Inflammatory macrophage treated with lipopolysaccharide for 4 hours (primary cell): ENCODE measurements at places on chromosomes 3 and 15.
A peak's percentile ranks its signal among the peaks of the same experiment; 100 is the strongest.

GRCh38 chr3:150242220-150242936 lies 165.7 kb upstream of the TSC22D2 start:
- no peak for DNase-seq

DNA sequence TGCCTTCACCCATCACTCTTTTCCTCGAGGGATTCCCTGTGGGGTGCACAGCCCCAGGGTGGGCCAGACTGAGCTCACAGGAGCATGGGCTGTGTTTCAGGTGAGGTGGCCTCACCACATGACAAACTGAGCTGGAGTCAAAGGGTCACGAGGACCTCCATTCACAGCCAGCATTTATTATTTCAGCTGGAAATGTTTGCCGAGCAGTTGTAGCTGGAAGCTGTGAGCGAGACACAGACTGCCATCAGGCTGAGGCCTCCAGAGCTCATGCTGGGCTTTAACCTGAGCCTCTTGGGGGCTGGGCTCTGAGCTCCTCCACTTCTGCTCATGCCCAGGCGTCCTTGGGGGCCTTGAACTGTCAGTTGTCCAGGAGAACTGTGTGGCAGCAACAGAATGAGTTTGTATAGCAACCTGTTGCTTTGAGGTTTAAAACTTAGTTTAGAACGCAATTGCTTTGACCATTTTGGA lies 57.5 kb downstream of the FLNB start:
- no peak for DNase-seq

- DNase-seq: no peak
Observed at GRCh38 chr15:57505056-57505715, 86.5 kb upstream of the MYZAP start.

DNA sequence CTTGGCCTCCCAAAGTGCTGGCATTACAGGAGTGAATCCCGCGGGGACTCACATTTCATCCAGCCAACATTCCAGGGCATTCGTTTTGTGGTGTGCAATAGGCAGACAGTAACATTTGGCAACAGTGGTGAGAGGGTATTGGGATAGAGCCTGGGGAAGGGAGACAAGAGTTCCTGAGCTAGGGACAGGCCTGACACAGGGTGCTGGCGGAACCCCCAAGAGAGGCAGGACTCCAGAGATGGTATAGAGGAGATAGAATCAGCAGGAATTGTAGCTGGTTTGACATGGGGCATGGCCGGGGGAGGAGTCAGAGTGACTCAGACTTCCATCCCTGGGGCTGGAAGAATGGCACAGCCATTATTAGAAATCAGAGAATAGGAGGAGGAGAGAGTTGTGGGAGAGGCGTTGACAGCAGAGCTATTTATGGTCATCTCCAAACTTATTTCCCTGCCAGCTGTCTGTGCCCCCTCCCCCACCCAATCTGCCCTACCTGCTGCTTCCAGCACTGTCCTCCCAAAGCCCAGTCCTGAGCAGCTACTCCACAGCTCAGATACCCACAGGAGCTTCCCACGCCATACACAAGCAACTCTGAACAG lies 4.4 kb upstream of the IDH2 start:
- DNase-seq: peak; percentile 10

GRCh38 chr15:41020311-41020710 lies 67.0 kb downstream of the CHAC1 start:
- no peak for DNase-seq

DNA sequence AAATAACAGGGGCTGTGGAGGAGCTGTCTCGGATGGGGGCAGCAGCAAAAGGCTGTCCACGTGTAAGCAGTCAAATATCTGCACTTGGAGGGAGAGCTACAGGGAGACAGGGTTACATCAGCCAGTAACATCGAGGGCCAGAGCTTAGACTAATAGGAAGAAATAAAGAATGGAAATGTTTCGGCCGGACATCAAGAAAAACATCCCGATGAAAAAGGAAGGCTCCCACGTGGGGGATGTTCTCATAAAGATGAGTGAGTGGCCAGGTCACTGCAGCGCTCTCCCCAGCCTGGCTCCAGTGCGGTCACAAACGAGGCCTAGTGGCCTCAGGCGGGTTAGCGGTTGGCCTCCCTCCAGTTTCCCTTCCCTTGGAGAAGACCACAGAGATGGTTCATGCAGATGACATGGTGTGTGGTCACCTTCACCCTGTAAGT lies 56.1 kb upstream of the WNT5A start:
- DNase-seq: no peak

GRCh38 chr3:184145751-184146270 lies 9.4 kb upstream of the DVL3 start:
- no peak for DNase-seq

GRCh38 chr3:60948488-60948887 lies 302.8 kb downstream of the FHIT start:
- no peak for DNase-seq

DNA sequence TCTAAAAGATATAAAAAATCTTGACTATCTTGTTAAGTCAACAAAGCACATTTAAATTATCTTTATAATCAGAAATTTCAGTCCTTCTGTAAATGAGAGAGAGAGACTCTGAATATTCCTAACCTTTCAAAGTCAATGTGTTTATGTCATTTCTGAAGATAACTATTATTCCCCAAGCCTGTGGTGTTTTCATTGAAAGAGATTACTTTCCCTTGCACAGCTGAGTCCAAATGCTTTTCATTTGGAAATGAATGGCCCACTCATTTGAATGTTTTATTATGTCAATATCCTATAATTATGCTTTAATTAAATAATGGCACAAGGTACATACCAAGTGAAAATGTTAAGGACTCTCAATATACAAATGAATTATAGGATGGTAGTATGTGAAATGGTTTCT lies 680.0 kb upstream of the DPPA4 start:
- DNase-seq: no peak

DNA sequence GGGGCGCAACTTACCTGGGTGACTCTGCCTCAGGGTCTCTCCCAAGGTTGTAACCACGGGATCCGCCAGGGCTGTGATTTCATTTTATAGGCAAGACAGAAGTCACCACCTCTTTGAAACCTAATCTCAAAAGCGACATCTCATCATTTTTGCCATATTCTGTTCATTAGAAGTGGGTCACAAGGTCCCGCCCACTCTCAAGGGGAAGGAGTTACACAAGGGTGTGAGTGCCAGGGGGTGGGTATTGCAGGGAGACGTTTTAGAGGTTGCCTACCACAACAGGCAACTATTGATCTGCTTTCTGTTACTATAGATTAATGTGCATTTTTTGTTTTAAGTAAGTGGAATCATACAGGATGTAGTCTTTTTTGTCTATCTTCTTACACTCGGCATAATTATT lies 56.6 kb upstream of the ADPGK start:
- peak; percentile 19 for DNase-seq

GRCh38 chr3:152151216-152151876 lies 117.4 kb upstream of the MBNL1 start:
- DNase-seq: no peak

- DNase-seq: no peak
Observed at GRCh38 chr3:127016043-127016343, 33.1 kb downstream of the PLXNA1 start.

- DNase-seq: peak; percentile 55
Observed at GRCh38 chr3:187746059-187746441, 782 bp upstream of the BCL6 start.

GRCh38 chr3:37129871-37130270 lies 44.5 kb downstream of the LRRFIP2 start:
- peak; percentile 63 for DNase-seq

DNA sequence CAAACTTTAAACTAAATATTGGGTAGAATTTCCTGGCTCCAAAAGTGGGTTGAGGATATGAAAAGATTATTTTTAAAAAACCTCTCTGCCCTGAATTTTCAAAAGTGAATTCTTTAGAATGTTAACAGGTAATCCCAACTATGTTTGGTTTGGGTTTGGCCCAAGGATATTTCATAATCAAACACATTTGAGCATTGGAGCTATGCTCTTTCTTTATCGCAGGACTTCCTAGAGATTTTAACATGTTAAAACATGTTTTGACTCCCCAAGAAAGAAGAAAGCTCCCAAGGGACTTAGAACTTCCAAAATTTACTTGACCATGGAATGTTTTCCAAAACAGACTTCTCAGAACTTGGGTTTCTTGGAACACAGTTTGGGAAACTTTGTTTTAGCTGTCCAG lies 75.6 kb upstream of the SYNPR start:
- no peak for DNase-seq

DNA sequence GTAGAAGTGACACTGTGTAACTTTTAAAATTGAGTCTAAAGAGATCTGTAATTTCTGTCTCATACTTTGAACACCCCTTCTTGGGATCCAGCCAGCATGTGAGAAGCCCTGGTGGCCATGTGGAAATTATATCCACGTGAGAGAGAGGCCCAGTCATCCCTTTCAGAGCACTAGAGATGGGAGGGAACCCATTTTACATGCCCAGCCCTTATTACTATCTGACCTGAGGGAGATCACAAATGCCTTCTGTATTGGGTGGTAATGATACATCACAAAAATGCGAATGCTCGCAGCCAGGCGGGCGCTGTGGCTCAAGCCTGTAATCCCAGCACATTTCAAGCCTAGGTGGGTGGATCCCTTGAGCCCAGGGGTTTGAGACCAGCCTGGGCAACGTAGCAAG lies 27.3 kb upstream of the TRAK1 start:
- DNase-seq: no peak

GRCh38 chr15:64443016-64443415 lies 17.4 kb upstream of the ZNF609 start:
- DNase-seq: no peak

DNA sequence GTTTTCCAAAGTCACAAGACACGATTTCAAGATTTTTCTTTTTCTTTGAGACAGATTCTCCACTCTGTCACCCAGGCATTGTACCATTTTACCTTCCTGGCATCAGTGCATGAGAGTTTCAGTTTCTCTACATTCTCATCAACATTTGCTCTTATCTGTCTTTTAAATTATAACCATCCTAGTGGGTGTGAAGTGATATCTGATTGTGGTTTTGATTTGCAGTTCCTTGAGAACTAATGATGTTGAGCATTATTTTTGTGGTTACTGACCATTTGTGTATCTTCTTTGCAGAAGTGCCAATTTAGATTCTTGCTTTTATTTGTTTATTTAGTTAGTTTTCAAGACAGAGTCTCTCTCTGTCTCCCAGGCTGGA lies 41.2 kb downstream of the ADIPOQ start:
- no peak for DNase-seq

DNA sequence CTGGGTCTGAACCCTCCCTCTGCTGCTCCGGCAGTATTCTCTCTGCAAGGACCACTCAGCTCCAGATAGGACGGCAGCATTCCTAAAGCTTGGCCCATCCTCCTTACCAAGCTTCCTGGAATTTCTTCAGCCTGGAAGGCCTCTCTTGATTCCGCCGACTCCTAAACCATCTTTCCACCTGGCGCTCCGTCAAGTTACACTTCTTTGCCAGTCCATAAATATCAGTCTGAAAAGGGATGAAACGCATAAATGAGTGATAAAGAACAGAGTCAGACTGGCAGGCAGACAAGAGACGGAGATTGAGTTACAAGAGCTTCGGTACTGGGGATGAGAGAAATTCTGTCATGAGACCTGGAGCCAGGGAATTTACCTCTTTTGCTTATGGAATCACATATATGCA lies 44.3 kb downstream of the CERS3 start:
- no peak for DNase-seq

DNA sequence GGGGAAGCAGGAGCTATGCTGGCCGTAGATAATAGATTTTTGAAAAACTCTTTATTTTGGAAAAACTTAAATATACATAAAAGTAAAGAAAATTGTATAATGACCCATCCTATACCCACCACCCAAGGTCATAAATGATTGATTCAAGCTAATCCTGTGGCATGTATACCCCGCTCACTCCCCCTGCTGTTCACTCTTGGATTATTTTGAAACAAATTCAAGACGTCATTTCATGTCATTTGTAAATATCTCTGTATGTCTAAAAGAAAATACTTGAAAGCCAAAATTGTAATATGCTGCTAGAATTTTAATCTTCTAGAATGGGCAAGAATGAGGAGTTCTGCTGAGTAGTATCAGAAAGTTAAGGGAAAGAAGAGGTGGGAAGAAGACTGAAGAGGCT lies 241.7 kb downstream of the FEZF2 start:
- DNase-seq: no peak

DNA sequence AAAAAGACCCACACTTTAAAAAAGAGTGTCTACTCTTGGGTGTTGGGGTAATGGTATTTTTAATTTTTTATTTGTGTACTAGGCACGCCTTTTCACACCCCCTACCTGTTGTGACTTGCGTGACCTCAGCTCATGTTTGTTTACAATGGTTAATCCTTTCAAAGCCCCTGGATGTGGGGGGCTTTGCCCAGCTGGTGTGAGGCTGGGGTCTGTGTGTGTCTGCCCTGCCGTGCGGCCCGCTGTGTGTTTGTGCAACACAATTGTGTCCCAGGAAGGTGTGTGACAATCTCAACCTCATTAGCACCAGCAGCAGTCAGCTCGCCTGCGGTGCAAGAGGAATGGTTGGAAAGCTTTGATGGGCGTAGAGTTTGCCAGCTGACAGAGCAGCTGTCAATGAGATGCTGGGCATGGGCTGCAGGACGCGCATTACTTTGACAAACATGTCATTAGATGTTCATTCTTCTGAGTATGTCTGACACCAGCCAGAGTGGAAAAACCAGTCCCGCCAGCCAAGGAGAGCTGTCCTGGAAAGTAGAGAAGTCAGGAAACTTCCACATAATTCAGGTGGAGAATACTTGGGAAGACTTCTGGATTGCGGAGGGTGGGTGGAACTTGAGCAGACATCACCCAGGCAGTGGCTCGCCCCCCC lies 9.6 kb downstream of the LRRK1 start:
- DNase-seq: no peak

- peak; percentile 47 for DNase-seq
Observed at GRCh38 chr3:107938143-107938542, 152.7 kb downstream of the CD47 start.

GRCh38 chr3:33089515-33089914 lies 7.4 kb downstream of the GLB1 start:
- DNase-seq: peak; percentile 86

GRCh38 chr3:59908701-59909100 lies 858.9 kb upstream of the CFAP20DC start:
- DNase-seq: no peak

DNA sequence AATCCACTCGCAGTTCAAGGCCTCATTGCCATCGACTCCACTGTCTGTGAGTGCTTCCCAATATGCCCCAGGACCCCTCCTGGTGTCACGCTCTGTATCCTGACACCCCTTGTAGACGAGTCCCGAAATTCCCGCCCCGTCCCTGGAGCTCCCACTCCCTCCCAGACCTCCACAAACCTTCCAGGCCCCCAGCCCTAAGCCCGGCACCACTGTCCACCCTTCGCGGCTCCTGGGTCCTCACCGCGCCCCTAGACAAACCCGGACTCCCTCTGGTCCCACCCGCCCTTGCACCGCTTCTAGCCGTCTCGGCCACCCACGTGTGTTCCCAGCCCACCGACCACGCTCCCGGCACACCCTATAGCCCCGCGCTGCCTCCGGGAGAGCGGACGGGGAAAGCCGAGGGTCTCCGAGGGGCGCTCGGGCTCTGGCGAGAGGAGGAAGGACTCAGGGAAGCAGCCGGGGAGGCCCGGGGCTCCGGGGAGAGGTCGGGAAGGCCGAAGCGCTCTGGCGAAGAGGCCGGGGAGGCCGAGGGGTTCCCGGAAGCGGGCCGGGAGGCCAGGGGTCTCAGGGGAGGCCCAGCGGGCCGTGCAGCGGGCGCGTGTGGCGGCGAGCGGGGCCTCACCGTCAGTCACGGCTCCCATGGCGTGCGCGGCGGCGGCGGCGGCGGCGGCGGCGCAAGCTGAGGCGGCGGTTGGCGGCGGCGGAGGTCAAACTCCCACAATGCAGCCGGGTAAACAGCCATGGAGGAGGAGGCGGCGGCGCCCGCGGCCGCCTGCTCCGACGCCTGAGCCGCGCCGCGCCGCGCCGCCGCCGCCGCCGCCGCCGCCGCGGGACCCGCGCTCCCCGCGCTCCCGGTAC lies at the start of the genes ATXN7 and THOC7:
Gene ATXN7, plus strand, starts transcription at position 718 of the 858 bp plus-strand sequence. CDS start 48,732 bp downstream, outside the sequence.
Gene THOC7, minus strand, starts transcription at position 656 of the 858 bp plus-strand sequence. Its CDS starts 15 bp downstream, at position 641.
- DNase-seq: peak; percentile 71
